ENCODE measurements at places on chromosomes 6 and 20.

- no peak for DNase-seq
These were observed 44.2 kb downstream of the COL11A2 start for GRCh38 chr6:33147807-33148666.

- peak; percentile 40 for DNase-seq
These were observed 158.3 kb downstream of the GRM4 start for GRCh38 chr6:33987531-33988021.

GRCh38 chr20:47258745-47259695, 97.5 kb downstream of the ZMYND8 start:
- no peak for DNase-seq

DNA sequence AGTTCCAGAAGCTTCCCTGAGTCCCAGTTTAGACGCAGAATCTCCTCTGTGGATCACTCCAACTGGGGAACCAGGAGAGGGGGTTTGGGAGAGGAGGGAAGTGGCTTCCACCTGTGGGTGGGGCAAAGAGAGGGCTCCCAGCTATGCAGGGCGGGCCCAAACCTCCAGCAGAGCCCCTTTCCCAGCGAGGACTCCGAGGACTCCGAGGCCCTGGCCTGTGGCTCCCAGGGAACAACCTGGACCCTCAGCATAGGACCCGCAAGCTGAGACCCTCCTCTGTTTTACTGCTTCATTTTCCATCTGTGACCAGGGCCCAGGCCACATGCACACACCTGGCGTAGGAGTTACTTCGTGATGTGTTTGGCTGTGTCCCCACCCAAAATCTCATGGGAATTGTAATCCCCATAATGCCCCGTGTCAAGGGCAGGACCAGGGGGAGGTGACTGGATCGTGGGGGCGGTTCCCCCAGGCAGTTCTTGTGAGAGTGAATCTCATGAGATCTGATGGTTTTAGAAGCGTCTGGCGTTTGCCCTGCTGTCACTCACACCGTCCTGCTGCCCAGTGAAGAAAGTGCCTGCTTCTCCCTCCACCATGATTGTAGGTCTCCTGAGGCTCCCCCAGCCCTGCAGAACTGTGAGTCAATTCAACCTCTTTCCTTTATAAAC, 27.9 kb downstream of the NTSR1 start:
- DNase-seq = no peak

- DNase-seq = no peak
These were observed 10.2 kb downstream of the UBE3D start for GRCh38 chr6:83055366-83055964.

DNA sequence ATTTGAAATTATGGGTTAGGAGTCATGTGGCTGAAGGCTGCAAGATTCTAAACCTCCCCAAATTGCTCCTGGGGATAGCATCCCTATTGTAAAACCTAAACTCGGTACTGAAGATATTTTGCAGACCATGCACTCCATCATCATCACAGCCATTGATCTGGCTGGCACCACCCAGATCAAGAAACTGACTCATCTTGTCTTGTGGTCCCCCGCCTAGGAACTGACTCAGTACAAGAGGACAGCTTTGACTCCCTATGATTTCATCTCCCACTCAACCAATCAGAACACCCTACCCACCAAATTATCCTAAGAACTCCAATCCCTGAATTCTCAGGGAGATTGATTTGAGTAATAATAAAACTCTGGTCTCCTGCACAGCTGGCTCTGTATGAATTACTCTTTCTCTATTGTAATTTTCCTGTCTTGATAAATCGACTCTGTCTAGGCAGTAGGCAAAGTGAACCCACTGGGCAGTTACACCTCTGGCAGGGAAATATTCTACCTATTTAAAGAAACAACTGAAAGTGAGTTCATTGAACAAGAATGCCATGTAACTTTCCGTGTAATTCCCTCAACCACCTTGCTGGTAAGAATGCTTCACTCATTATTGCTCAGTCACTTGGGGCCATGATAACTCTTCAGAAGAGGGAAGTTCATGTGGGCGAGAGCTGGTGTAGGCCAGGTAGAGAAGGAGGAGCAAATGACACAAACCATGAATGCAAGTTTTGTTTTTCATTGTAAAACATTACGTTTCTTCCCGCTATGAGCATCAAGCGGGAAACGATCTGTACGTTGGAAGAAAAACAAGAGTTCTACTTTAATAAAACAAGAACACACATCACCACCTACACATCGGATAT, 602.9 kb upstream of the ARID1B start:
- DNase-seq = no peak

- no peak for DNase-seq
These were observed 209.3 kb upstream of the CDH4 start for GRCh38 chr20:61042506-61043385.

GRCh38 chr20:13426870-13427269, 205.8 kb downstream of the ISM1 start:
- no peak for DNase-seq

- no peak for DNase-seq
These were observed 374.9 kb upstream of the NOX3 start for GRCh38 chr6:155830531-155830930.

DNA sequence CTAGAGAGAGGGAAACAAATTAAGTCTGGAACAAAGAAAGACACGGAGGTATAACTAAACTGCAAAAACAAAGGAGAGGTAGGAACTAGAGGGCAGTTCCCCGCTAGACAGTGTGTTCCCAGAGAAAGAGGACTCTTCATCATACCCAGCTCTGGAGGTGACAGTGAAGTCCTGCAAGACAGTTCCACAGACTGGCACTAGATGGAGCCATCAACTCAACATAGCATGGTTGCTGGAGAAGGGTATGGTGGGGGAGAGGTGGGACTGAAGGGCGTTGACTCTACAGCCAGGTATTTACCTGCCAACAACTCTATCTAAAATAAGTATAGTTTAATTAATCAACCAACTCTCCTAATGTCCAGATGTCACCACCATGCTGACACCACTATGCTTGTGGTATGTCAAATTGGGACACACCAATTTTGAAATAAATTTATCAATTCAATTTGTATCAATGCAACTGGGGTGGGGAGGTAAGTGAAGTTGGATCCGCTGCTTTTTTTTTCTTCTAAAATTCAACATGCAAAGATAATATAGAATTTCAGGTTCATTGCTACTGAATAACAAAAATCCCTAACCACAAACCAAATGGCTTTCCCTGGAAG, 9.7 kb downstream of the BACH2 start:
- DNase-seq = no peak

- peak; percentile 71 for DNase-seq
These were observed 127.6 kb downstream of the TTLL2 start for GRCh38 chr6:167452338-167453081.

DNA sequence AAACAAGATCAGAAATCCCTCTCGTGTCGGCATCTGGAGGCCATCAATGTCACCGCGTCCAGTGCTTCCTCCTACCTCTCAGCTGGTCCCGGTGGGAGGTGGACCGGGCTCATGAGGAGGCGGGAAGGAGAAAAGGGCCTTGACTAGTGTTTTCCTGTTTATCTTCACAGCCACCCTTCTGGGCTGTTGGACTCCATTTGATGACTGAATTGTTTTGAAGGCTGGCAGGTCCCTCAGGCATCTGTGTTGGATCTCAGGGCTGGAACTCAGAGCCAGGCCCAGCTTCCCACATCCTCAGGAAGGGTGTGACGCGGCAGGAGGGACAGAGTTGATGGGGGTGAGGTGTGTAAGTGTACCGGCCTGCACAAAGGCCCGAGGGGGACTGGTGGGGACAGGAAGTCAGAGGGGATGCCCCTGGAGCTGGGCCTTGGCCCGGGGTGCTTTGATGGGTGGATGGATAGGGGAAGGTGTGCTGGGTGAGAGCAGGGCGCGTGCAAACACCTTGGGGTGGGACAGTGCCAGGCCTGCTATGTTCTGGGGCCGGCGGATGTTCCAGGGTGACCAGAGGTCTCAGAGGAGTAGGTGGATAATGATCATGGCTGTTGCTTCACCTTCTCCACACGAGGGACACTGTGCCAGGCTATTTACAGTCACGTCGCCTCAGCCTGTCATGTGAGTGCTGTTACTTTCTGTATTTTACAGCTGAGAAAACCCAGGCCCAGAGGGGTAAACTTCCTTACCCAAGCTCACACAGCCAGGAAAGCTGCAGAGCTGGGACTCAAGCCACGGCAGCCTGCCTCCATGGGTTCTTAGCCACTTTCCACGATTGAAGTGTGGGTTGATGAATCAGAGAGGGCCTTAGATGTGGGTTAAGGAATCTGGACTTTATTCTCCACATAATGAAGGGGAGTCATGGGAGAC, 17.9 kb upstream of the CHMP4B start:
- DNase-seq = no peak

DNA sequence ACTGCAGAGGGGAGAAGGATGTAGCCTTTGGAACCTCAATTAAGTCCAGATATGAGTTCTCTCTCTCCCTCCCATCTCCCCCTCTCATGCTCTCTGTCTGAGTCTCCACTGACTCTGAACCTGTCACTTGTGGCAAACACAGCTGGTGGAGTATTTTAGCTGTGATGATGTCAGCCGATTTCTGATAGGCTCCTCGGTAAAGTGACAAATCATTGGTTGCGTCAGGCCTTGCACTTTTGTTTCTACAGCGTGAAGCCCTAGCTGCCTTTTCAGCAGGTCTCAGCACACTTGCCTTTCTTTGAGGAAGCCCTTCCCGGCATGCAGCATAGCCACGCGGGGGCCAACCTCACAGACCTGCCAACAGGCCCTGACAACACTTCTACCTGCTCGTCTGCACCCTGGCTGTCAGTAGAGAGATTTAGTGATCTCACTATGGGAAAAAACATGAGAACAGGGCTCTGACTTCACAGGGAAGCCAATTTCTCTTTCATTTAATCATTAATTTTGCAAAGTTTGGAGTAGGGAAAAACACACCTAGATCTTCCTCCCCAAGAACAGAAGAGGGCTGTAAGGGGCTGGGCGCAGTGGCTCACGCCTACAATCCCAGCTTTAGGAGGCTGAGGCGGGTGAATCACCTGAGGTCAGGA, 84.4 kb downstream of the GMPR start:
- DNase-seq = no peak

DNA sequence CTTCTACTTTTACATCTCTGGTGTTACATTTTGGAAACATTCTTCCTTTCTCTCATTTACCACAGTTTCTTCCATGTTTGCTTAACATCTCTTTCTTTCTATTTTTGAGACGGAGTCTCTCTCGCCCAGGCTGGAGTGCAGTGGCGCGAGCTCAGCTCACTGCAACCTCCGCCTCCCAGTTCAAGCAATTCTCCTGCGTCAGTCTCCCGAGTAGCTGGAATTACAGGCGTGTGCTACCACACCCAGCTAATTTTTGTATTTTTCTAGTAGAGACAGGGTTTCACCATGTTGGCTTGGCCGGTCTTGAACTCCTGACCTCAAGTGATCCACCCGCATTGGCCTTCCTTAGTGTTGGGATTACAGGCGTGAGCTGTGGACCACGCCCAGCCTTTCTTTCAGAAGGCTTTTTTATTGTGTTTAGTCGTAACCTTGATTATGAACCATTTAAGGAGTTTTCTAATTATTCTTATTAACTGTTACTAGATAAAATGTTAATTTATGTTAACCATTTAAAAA, 27.8 kb downstream of the MAP3K4 start:
- DNase-seq = no peak

DNA sequence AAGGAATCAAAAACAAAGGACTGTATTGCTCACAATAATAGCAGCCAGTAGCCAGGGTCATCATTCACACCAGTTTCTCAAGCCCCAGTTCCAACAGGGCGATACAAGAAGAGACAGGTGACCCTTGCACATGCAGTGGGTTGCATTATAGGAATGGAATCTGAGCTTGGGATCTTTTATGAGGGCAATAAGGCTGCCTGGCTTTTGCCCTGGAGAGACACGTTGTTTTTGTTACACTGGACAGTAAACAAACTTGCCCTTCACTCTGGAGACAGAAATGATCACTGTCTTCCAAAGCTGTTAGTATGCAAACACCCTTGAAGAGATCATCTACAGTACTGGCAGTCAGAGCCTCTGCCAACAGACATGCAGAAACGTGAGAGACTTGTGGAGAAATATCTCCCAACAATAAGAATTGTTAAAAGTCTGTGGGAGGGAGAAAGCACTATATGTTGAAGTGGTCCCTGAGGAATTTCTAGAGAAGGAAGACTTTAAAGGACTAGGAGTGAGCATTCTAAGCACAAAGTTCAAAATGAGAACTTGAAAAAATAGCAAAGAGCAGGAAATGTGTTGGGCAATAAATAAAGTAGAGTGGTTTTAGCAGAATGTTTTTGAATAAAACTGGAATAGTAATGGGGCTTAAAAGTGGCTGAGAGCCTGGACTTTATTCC, 6.2 kb upstream of the COL12A1 start:
- DNase-seq = no peak

DNA sequence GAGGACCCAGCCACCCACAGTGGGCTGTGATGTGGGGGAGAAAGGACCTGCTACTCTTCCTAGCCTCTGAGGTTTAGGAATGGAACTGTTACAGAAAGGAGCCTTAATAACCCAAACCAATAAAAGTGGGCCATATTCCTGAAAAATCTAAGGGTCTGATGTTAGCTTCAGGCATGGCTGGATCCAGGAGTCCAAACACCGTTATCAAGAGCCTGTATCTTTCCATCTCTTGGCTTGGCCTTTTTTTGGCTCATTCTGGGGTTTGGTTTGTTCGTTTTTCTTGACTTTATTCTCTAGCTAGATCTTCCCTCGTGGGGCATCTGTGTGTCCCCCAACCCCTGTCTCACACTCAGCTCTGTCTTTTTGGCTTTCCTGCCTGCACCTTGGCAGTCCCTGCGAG, 38.7 kb downstream of the CDH4 start:
- no peak for DNase-seq

DNA sequence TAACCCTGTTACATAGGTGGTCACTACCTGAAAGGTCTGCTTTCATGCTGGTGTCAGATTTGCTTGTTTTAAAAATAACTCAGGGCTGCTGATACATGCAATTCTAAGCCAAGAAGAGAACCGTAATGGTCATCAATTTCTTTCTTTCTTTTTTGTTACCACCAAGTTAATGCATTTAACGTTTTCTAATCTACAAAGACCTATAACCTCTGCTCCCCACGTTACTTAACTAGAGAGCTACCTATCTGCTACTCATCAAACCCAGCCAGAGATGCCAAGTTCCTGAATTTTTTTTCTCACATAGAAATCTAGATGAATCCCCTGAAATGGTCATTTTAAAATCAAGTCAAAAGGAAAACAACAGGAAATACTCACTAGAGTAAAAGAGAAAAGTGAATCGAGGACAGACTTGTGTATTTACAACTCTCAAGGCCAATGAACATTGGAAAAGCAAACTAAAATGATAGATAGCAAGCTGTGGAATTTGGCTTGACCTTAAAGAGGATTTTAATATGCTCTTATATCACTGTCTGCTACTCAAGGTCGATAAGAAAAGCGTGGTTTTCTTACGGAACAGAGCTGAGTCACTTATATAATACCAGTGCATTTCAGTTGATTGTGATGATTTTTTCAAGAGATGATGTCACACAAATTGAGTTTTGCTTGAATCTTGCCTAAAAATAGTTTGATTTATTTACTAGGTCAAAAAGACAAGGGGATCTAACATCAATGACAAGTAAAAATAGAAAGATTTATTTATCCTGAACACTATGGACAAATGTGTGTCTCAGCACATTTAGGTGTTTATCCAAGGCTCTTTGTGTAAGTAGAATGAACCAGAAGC, 67.9 kb downstream of the SGK1 start:
- no peak for DNase-seq
